Activated CD4-positive, alpha-beta T cell treated with anti-CD3 and anti-CD28 coated beads for 4 hours (primary cell): ENCODE measurements at places on chromosomes 1 and 21.

DNA sequence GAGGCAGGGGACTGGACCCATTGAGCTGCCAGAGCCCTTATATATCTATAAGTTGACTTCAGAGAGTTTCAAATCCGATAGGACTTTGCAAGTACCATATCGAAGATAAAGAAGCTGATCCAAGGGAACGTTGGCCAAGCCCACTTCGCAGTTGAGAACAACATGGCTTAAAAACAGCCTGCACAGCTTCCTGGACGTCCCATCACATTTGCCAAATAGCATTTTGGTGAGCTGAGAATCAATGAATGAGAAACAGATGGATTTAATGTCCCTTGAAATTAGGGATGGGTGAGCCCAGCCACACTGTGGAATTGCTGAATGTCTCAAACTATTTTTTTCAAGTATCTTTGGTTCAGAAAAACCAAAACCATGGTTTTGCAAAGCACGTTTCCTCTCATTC, 64.8 kb downstream of the KCNJ15 start:
- no peak for DNase-seq

DNA sequence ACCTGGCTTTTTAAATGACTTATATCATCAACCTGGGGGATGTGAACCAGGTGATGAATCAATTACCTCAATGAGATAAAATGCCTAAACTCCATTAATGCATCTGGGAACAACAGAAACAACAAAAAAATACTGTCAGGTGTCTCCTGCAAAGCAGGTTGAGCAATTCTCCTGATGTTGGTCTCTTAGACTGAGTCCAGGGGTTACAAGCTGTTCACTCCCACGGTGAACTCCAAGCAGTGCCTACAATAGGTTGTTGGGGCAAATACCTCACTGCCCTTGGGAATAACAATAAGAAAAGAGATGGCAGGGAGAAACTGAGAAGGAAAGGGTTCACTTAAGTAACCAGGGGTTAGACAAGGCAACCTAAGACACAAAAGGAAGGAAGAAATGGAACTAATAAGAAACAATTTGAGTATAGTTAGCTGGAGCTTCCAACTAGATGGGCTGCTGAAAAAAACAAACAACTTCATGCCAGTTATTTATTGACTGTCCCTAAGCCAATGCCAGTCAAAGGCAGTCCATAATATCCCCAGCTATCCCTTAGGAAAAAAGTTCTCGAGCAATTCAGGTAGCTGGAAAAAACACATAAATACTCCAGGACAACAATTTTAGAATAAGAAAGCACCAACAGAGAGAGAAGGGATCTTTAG, 97.6 kb upstream of the MAGI3 start:
- DNase-seq: no peak

- DNase-seq: no peak
These were observed 51.0 kb downstream of the BACH1 start for GRCh38 chr21:29349702-29350101.

DNA sequence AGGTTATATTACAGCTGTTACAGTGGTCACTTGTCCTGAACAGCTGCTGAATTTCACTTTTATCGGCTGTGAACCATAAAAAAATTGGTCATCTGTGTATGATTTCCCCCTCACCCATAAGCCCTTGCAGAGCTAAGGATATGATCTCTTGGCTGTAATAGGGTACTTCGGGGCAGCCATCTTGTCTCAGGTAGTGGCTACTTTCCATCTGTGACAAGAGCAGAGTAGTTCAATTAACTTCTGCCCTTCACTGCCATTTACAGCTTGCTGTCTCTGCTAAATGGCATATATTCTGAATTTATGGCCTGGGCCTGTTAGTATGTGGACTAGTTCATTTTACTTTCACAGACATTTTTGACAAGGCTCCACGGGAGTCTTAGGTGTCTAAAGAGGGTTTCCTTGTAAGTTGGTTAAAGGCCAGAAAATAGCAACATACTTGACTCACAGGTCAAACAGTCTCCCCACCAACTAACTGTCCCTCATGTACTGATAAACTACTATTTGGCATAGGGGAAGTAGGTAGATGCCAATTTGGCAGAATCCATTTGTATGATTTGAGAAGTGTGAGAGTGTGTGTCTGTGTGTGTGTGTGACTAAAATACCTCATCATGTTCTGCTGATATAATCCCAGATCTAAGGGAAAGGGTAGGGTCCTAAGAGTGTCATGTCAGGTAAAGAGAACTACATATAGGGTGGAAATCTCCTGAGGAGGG, 151.6 kb downstream of the KCTD3 start:
- DNase-seq: no peak

GRCh38 chr21:31204801-31205200, 139.3 kb downstream of the TIAM1 start:
- DNase-seq: no peak

DNA sequence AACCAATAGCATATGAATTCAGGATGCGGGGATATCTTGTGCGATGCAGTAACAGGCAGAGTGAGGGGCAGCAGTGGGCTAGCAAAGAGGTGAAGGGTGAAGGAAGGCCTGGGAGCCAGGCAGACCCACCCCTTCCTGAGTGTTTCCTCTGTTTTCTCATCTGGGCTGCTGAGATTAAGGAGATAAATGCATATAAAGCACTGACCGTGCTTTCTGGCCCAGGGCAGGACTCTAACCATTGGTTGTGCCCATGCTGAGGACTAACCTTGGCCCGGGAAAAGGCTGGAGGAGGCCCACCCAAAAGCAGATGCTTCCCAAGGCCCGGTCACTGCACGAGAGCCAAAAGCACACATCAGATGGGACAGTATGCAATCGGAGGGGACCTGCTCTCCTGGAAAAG, 87.6 kb downstream of the PSMG1 start:
- DNase-seq: no peak

DNA sequence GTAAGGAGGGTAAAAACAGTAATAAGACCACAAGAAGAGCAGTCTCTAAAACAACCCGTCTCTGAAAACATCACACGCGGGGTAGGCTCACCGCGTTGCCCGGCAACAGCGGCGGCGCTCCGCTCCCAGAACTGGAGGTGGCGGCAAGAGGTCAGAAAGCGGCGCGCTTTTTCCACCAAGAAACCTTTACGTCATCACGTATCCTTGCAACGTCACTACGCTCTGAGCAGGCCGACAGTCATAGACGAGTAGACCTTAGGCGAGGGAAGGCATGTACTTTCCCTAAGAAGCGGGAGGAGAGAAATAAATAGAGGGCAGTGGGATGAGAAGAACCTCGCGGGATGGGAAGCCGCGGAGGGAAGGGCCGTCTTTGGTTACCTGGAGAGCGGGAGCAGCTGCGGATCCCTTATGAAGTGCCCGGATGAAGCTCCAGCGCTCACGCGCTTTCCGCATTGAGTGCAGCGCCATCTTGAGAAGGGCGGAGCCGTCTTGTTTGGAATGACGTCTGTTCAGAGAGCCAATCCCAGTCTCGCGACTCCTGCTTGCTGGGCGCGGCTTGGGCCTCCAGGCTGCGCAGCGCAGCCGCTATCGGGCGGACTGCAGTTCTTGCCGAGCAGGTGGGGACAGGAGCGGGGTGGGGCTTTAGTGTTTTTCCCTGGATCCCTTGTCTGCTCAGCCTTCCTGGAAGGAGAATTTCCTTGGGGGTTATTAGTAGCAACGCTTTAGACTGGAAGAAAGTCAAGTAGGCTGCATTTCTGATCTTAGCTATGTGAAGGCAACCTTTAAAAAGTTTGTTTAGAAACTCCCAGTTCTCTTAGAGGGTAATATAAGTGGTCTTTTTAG, at the start of gene WARS2:
Gene WARS2 (minus strand): TSS at position 477 of the 843 bp plus-strand sequence. CDS start 9 bp downstream, at position 468.
- DNase-seq: peak; percentile 92

DNA sequence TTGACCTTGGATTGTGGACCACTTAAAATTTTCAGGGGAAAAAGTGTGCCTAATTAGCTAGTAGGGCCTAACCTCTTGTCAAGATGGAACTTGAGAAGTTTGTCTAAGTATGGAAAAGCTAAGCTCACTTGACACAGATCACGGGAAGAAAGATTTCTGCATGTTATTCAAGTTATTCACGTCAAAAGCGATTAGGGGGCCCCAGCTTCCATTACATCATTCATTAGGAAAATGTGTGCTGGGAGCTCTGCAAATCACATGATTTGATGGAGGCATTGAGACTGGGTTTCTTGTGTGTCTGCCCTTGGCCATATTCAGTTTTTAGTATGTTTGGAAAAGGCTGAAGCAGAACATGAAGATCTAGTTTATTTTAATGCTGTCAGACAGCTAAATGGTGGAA, 15.5 kb upstream of the POGZ start:
- DNase-seq: no peak

DNA sequence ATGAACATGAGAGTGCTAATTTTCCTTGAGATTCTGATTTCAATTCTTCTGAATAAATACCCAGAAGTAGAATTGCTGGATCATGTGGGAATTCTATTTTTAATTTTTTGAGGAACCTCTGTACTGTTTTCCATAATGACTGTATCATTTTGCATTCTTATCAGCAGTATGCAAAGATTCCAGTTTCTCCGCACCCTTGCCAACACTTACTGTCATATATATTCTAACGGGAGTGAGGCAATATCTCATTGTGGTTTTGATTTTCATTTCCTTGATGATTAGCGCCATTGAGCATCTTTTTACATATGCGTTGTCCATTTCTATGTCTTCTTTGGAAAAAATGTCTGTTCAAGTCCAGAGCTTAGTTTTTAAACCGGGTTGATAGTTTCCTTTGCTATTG, 33.2 kb downstream of the VCAM1 start:
- DNase-seq: no peak

GRCh38 chr1:87592156-87592555, 263.5 kb downstream of the LMO4 start:
- no peak for DNase-seq
